ENCODE measurements at places on chromosomes 6 and 20.

DNA sequence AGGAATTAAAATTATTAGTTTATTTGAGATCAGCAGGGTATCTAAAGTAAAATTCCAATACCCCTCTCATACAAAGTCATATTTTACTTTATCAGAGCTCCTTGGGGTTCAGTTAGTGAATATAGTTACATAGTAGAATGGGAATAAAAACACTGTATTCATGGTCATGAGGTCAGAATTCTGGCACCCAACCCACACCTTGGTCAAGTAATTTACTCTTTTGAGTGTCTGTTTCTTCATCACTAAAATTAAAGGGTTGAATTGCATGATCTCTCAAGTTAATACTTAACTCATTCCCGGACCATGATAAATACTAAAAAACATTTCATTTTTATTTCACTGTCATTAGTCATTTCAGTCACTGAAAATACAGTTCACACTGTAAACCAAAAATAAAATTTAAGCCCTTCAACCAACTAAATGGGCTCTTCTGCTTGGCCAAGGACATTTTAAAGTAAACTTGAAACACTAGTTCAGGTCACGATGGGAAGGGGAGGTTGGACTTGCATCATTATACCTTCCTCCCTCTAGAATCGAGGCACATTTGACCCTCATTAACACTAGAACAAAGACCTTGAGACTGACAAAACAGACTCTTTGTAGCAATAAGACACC lies 21.1 kb upstream of the HLA-DRB1 start:
- no peak for DNase-seq

GRCh38 chr20:59103573-59103972 lies 60.0 kb upstream of the ZNF831 start:
- DNase-seq = no peak

GRCh38 chr20:34781220-34781619 lies 44.2 kb downstream of the NCOA6 start:
- no peak for DNase-seq

- DNase-seq = no peak
Measured at GRCh38 chr6:570825-571224, 86.1 kb downstream of the HUS1B start.

- DNase-seq = no peak
Measured at GRCh38 chr6:154356690-154357089, at the start of gene IPCEF1. TSS of gene IPCEF1 (minus strand) at chr6:154356803. CDS start at chr6:154265947, 90,856 bp downstream.

GRCh38 chr20:51531141-51531710 lies 11.3 kb downstream of the NFATC2 start:
- no peak for DNase-seq
